Right cardiac atrium (tissue), 5 donors: ENCODE measurements at places on chromosomes 7 and 10.

GRCh38 chr10:17418249-17418648, 36.1 kb downstream of the ST8SIA6 start:
- DNase-seq = no peak

DNA sequence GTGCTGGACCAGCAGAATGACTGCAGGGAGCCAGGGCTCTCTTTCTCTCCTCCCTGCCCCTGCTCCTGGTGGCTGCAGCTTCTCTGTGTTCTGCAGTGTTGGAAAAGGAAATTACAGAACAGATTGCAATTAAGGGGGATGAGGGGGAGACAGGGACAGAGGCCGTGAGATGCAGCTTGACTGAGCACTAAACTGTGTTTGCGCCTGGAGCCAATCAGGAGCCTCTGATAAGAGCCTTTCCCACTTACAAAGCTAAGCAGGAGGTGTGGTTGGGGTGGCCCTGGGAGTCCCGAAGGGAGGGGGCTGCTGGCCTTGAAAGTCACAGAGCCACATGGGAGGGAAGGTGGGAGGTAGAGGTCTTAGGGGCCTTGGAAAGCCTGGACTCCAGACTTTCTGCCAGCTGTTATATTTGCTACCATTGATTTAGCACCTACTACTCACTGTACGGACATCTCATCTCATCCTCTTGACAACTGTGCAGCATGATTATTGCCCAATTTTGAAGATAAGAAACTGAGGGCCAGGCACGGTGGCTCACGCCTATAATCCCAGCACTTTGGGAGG, 26.7 kb downstream of the TRIM8 start:
- DNase-seq = peak; percentile 16

DNA sequence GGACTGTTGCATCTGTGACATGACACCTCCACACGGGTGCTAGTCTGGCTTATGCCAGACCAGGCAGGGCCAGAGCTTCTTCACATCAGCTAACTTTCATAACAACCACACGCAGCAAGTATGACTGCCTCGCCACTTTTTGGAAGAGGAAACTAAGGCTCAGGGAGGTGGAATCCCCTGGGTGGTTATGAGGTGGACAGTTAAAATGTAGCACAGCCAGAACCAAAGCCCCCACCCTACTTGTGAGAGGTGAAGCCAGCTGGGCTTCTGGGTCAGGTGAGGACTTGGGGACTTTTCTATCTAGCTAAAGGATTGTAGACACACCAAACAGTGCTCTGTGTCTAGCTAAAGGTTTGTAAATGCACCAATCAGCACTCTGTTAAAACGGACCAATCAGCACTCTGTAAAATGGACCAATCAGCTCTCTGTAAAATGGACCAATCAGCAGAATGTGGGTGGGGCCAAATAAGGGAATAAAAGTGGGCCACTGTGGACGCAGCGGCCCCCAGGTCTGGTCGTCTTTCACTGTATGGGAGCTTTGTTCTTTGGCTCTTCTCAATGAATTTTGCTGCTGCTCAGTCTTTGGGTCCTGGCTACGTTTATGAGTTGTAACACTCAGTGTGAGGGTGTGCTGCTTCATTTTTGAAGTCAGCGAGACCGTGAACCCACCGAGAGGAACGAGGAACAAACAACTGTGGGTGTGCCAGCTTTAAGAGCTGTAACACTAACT, 171.0 kb downstream of the PTPN20 start:
- DNase-seq = no peak

GRCh38 chr7:131067220-131067619, 260.5 kb upstream of the MKLN1 start:
- peak; percentile 39 for DNase-seq
